Right ventricle myocardium inferior (tissue), 1 donor: ENCODE measurements at places on chromosomes 6 and 20. TPM values are rescaled to one million over a fixed set of nuclear protein-coding genes. Genes with fewer than 3 reads are reported as not detected.

CRIP3 gene
- 7.1 TPM for total RNA-seq

FABP7 gene
- total RNA-seq = not detected

MATN4 gene
- total RNA-seq = not detected

FAM83D gene
- total RNA-seq = 0.49 TPM

LBP gene
- total RNA-seq = 0.16 TPM

ULBP1 gene
- total RNA-seq = 0.30 TPM

HTR1E gene
- not detected for total RNA-seq

HLA-DQA1 gene
- 5.3 TPM for total RNA-seq

TUBB2B gene
- total RNA-seq = 0.97 TPM

CNKSR3 gene
- 20.0 TPM for total RNA-seq

BPIFB2 gene
- not detected for total RNA-seq

DNA sequence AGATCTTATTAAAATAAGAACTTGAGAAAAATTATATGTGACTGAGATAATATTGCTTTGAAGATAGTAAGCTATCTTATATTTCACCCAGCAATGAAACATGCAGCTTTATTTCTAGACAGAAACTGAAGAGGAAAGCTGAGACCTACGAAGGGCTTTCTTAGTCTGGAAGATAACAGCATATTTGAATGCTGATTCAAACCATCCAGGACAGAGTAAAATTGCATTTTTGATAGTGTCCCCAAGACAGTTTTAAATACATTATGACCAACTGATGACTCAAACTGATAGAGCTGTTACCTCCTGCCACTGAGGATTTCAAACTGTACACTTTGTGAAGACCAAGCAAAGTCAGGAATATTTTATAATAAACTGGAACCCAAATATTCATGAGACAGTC, 409.6 kb downstream of the GRIK2 start:
- DNase-seq = no peak

DNA sequence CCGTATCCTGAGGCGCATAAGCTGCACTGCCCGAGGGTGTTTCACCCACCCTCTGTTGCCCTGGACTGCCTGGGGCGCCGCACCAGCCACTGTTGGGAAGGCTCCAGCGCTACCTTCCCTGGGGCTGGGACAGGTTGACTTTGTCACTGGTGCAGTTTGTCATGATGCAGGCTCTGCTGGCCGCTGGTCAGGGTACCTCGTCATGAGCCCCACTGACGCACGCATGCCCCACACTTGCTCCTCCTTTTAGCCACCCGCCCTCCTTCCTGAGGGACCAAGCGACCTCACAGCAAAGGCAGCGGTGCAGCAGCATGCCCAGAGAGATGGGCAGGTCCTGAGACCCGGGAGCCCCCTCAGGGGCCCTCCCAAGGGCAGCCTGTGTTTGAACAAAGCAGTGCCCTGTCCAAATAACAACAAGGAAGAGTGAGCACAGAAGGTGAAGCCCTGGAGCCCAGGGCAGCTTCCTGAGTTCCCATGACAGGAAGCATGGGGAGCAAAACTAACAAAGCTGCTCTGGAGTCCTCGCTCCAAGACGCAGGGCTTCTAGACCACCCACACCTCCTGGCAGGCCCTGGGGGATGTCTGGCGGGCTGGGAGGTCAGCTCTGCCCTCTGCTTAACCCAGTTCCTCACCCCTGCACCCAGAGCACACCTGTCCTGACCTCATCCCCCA, 50.1 kb upstream of the SMOC2 start:
- no peak for DNase-seq

GRCh38 chr6:167125410-167125809, 2.5 kb downstream of the CCR6 start:
- no peak for DNase-seq

GRCh38 chr20:10954137-10954840, 280.5 kb upstream of the JAG1 start:
- no peak for DNase-seq

DNA sequence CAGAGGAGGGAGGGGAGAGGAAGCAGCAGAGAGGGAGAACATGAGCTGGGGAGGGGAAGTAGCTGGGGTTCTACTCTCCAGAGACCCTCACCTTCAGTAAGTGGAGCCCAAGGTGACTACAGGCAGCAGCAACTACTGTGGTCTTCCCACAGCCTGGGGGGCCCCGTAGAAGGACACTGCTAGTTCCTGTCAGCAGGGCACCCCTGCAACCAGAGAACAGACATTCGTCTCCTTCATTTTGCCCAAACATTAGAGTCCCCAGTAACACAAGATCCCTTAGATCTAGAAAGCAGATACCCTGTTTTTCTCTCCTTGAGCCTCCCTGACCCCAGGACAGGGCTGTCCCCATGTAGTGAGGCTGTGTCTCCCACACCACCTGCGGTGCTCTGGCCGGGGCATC, 8.2 kb downstream of the GNMT start:
- no peak for DNase-seq

GRCh38 chr6:143112084-143112768, 51.5 kb downstream of the AIG1 start:
- no peak for DNase-seq

GRCh38 chr6:25485821-25486534, 166.0 kb upstream of the SCGN start:
- DNase-seq = no peak

DNA sequence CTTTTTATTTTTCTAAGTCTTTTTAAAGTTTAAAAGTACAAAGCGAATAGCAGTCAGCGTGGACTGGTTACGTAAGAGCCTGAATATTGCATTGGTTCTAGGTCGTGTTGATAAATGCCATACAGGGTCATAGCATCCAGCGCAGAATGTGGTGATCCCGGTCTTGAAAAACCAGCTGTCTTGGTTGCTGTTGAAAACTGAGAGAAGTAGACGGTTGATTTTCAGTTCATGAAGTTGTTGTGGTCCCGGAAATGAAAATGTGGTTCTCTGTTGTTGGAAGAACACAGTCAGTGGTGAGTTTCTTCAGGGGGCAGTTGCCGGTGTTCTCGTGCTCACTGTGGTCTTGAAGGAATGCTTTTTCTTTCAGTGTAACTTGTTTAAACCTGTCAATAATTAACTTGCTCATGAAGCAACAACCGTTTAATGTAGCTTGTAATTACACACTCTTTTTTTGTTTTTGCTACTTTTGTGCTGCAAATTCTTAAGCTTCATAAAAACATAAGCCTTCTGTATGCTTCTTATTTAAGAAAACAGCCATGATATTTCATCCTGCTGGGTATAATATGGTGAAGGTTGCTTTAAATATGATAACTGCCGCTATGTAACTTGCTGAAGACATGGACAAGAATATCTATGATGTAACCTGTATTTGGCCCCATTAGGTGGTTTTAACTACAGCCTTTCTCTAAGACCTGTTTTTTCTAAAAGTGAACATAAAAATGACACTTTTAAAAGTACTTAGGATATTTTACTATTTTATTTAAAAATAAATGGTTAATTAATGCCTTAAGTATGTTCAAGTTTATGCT, 64.8 kb upstream of the KIF25 start:
- no peak for DNase-seq

- no peak for DNase-seq
These were observed 34.0 kb upstream of the FAM210B start for GRCh38 chr20:56324806-56325205.

GRCh38 chr20:50804437-50805348, 9.8 kb downstream of the BCAS4 start:
- DNase-seq = no peak

- no peak for DNase-seq
These were observed 39.5 kb upstream of the STXBP5 start for GRCh38 chr6:147164761-147165160.
